Stimulated activated CD4-positive, alpha-beta T cell treated with anti-CD3 and anti-CD28 coated beads, Interleukin-15, amount 100 ng/mL, for 1 hour (primary cell): ENCODE measurements at places on chromosomes 2 and 18.

DNA sequence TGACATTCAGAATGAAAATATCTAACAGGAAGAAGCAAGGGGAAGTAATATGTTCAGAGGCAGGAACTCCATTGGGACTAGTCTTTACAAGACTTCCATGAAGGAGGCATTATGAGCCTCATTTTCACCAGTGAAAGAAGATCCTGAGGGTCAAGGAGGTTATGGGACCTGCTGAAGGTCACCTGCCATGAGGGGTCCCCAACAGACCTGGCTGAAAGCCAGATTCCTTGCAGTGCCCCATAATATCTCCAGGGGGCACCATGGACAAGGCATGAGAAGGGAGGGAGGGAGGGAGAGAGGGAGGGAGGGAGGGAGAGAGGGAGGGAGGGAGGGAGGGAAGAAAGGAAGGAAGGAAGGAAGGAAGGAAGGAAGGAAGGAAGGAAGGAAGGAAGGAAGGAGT, 27.9 kb downstream of the XDH start:
- DNase-seq: no peak

DNA sequence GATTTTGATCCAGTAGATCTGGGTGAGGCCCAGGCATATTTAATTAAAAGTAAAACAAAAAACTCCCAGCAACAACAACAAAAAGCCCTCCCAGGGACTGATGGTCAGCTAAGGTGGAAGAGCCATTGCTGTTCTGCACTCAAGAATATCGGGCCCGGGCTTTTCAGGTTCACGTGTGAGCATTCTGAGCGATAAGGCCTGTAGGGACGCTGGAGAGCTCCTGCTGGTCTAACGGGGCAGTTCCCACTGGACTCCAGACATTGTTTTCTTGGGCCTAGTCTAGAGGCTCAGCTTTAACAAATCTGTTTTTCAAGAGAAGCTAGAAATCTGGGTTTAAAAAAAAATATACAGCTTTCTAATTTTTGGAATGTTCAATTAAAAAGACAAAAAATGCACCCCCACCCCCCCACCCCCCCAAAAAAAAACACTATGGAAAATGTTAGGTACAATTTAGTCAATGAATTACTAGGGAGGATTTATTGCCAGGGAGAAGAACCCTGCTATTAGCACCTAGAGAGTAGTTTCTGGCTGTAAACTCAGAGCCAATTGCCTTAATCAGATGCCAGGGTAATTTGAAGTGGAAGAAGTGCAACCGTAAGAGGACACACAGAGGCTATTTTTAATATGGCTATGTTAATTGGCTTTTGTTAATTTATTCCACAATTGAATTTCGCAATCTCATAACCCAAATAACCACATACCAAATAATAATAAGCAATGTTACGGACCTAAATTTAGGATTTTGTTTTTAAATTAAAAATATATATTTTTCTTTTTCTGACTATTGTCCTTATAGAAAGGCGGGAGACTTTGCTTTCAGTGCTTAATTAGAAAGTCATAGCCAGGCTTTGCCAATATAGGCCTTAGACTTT, 78.9 kb downstream of the MAP4K4 start:
- DNase-seq: no peak

DNA sequence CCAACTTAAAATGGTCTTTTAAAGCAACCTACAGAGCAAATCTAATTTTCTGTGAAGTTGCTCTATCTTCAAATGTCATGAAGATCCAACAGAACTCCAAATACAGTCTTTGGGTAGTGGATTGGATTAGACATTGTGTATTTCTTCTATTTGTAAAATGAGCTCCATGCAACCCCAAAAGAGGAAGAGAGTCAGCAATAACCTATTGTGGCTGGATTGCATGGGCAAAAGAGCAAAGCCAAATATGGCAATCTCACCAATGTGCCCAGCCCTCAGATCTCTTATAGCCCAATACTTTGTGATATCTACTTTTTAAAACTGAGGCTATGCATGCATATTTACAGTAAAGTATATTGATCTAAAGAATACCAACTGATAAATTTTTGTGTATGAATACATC, 146.3 kb downstream of the TXNL1 start:
- no peak for DNase-seq

GRCh38 chr2:226320076-226320948, 479.3 kb downstream of the IRS1 start:
- DNase-seq: no peak

- DNase-seq: no peak
Observed at GRCh38 chr18:59876310-59876626, 23.5 kb upstream of the PMAIP1 start.
